LNCaP clone FGC (cell line): ENCODE measurements at places on chromosomes 12 and 14.

DNA sequence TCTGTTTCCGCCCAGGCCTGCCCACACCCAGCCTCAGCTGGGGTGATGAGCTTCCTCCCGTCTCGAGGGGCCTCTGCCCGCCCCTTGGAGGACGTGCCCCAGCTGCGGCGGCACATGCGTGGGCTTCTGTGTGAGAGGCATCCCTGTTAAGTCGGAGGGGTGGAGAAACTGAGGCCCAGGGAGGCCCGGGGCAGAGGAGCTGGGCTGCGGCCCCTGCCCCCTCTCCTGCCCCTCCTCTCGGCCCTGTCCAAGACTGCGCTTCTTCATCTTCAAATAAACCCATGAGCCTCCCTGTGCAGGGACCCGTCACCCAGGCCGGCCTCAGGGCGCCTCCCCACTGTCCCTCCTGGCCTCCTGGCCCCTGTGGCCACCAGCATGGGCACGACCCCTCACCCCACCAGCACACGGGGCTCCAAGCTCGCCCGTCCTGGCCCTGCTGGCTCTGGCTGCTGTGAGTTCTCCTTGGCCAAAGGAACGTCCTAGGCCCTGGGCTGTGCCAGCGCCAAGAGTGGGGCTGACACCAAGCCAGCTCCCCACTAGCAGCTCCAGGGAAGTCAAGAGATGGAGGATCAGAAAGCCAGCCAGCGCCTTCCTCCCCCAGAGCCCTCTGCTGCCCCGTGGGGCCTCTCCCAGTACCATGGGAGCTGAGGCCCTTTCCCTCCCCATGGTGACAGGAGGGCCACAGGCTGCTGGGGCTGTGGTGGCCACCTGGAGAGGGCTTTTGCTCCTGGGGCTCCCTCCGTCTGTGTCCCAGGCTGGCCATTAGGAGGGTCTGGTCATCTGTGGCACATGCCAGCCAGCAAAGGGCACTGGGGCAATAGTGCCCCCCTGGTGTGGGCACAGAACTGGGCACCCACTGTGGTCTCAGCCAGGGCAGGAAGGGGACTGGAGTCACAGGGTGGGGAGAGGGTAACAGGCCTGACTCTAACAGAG is 180.4 kb downstream of the KIF26A start:
- no peak for DNase-seq

GRCh38 chr12:105805730-105806399 is 332.9 kb downstream of the NUAK1 start:
- DNase-seq, result no peak

GRCh38 chr14:40119321-40119720 is 687.1 kb upstream of the FBXO33 start:
- DNase-seq, result no peak

- DNase-seq, result no peak
These were observed 76.5 kb upstream of the DHRS4 start for GRCh38 chr14:23877111-23877510.

- no peak for DNase-seq
These were observed 128.7 kb upstream of the RAP1B start for GRCh38 chr12:68482014-68482413.

- no peak for DNase-seq
These were observed 74.4 kb upstream of the TRHDE start for GRCh38 chr12:72197790-72198189.

GRCh38 chr14:76948976-76949375 is 79.5 kb downstream of the IRF2BPL start:
- no peak for DNase-seq

DNA sequence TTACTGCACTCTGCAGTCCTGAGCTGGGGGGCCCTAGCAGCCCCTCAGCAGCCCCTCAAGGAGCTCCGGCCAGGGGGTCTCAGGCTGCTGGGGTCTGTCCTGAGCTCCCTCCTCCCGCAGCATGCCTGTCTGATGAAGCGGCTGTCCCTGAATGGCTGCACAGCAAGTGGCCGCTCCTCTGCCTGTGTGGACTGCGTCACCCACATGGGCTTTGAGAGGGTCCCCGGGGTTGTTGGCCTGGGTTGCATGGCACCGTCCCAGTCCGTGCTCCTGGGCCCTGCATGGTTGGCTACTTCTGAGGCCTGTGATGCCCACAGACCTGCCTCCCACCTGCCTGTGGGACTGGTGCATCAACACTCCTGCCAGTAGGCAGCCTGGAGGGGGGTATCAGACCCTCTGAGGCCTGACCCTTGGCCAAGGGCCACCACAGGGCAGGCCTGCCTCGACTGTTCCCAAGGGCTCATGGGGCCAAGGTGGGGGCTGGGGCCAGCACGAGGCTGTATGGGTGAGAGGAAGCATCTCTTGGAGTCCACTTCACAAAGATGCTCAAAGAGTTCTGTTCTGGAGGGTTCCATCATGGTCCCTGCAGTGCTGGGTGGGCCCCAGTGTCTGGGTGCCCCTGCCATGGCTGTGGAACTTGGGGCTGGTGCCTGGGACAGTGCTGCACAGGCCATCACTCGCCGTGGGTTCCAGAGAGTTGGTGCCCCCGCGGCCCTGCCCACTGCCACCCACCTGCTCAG is 12.2 kb downstream of the CEP170B start:
- DNase-seq, result no peak

DNA sequence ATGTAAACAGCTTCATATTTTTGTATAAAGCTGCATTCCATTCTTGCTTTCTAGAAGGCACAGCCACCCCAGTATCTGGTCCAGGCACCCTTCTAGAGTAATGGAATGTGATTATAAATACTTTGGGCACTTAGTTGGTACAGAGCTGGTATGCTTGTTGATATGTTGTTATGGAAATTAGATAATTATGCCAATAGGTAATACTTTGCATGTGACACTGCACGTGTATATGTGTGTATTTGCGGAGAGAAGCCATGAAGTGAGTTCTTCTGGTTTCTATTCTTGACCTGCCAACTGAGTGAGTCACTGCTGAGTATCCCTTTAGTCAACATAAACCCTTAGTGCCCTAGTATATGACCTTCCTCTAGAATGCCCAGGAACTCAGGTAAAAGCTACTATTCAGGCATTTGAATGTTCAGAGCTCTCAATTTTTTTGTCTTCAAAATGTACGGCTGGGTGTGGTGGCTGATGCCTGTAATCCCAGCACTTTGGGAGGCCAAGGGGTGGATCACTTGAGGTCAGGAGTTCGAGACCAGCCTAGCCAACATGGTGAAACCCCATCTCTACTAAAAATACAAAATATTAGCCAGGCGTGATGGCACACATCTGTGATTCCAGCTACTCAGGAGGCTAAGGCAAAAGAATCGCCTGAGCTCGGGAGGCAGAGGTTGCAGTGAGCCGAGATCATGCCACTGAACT is 6.2 kb upstream of the TCP11L2 start:
- no peak for DNase-seq

- DNase-seq, result no peak
These were observed 4.6 kb downstream of the FOXJ2 start for GRCh38 chr12:8037046-8037663.

- DNase-seq, result no peak
These were observed 42.9 kb downstream of the CMAS start for GRCh38 chr12:22088886-22089285.

DNA sequence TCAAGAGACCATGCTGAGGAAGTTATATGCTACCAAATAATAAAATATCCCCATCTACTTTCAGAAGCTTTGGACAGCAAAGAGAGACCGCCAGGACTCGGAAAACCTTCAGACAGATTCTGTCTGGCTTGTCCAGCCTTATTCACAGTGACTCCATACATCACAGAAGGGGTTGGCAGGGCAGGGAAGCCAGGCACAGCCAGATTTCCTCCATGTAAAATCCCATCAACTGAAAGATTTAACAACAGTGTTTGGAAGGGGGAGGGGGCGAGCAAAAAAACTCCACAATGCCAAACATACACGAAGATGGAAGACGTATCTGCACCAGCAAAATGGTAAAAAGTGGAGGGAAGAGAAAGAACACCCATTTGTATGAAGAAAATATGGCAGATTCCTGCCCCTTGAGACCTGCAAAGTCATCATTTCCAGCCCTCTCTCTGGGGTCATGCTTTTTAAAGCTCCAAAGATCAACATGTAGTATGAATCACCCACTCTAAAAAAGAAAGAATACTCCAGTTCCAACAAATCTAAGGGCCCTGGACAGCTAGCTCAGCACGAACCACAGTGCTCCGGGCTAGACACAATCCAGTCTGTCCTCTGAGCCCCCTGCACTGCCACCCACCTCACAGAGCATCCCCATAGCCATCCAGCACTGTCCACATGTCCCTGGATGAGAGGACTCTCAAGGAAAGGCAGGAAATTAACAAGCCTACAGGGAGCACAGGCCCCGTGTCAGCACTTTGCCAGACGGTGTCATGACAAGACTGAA is 116.4 kb downstream of the DICER1 start:
- no peak for DNase-seq

DNA sequence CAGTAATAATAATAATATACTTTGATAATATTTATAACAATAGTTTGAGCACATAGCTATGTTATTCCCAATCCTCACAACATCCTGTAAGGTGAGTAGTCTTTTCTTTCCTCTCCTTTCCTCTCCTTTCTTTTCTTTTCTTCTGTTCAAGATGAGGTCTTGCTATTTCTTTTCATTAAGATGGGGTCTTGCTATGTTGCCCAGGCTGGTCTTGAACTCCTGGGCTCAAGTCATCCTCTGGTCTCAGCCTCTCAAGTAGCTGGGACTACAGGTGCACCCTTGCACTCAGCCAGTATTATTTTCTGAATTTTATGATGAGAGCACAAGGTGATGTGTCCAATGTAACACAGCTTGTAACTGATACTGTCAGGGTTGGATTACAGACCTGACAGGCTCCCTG is 134.6 kb downstream of the OTOGL start:
- no peak for DNase-seq

DNA sequence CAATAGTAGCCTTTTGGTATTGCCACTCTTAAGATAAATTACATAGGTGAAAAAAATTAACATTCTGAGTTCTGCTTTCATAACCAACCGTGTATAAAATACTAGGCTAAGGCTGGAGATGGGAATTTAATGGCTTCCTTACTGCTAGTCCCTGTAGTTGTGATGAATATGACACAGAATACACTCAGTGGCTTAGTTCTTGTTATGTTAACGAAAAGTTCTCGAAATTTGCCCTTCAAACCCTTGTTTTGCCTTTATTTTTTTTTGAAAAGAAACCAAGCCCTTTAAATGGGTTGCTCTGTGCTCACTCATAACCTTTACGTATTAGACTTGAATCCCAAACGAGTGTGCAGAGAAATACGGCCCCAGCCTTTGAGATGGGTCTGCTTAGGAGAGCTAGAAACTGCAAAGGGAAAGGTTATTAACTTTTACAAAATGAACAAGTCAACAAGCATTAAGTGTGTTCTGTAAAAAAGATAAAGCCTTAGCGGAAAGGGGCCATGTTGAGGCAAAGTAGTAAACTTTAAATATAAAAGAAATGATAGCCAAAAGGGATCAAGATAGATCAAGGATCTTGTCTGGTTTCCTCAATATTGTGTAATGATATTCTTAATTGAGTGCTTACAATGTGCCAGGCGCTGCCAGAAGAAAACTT is 1.7 kb downstream of the NUDT4 start:
- DNase-seq, result no peak

GRCh38 chr12:68294251-68294650 is 37.9 kb downstream of the MDM1 start:
- DNase-seq, result no peak

DNA sequence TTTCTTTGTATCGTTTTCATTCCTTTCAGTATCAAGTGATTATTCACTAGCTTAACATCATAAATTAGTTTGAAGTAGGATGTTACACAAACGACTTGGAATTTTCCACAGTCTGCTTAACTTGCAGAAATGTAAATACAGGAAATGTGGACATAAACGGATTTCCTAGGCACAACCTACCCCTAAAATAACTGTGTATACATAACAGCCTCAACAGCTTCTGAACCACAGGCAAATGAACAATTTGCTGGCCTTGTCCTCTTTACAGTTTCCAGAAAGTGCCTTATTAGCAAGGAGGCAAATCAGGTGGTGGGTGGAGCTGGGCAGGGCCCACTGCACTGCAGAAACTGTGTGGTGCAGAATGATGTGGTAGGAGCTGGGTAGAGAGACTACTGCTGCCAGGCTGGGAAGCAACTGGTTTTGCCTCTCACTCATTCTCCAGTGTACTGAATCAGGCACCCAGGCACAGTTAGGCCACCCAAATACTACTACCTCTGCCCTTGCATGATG is 14.1 kb downstream of the DRAM1 start:
- no peak for DNase-seq

GRCh38 chr12:59005193-59005955 is 85.1 kb upstream of the LRIG3 start:
- DNase-seq, result no peak

GRCh38 chr12:110366321-110367142 is 37.0 kb downstream of the ANAPC7 start:
- DNase-seq, result no peak

DNA sequence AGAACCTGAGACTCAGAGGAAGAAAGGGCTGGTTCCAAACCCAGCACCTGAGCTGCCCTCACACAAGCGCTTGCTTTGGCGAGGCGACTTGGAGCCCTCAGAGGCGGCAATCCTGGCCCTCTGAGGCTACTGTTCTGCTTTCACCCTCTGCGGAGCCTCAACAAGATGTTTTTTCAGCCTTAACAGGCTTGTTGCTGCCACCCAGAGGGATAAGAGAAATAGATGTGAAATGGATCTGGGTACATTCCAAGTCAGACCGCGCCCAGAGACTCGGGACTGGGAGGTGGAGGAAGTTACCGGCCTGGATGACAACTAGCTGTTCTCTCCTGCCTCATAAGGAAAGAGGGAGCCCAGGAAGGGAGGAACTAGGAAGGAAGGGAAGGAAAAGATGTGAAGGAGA is 89.6 kb downstream of the TTC7B start:
- peak; percentile 78 for DNase-seq

DNA sequence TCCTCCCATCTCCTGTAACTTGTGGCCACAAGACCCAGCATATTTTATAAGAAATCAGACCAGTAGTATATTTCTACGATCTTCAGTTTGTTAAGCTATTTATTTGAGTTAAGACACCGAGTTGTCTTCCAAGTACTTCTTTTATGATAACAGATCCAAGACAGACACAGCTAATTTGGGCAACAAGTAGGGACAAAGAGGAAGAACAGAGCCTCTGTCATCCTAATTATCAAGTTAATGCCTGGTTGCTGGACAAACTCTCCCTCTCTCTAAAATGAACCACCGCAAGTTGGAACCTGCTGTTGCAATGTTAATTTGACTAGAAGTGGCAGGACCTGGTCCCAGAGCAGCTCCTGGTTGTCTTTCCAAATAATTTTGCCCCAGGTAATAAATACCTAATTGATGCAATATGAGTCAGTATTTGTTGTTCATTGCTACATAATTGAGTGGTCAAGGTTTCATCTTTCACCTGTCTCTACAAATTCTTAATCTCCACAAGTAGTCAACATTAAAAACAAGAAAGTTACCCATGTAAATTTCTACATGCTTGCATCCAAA is 323.7 kb downstream of the PAWR start:
- DNase-seq, result no peak

- no peak for DNase-seq
These were observed 24.6 kb downstream of the FAM222A start for GRCh38 chr12:109738209-109738608.

- no peak for DNase-seq
These were observed 266.9 kb upstream of the GARIN6 start for GRCh38 chr12:99380701-99381100.

- DNase-seq, result no peak
These were observed 16.1 kb downstream of the PAWR start for GRCh38 chr12:79674629-79675028.

- DNase-seq, result no peak
These were observed 85.4 kb downstream of the CHGA start for GRCh38 chr14:93008381-93008780.

- DNase-seq, result no peak
These were observed 78.8 kb upstream of the RTL1 start for GRCh38 chr14:100982353-100982752.

GRCh38 chr12:50520416-50521207 is 15.8 kb downstream of the DIP2B start:
- DNase-seq, result no peak

- no peak for DNase-seq
These were observed 109.2 kb downstream of the ATXN7L3B start for GRCh38 chr12:74646831-74647230.
